Inflammatory macrophage treated with lipopolysaccharide for 1 hour (primary cell): ENCODE measurements at places on chromosomes 13 and 19.

- DNase-seq: no peak
These were observed 12.4 kb upstream of the SIAH3 start for GRCh38 chr13:45863709-45864590.

GRCh38 chr13:75533861-75534260 is 3.8 kb downstream of the COMMD6 start:
- no peak for DNase-seq

DNA sequence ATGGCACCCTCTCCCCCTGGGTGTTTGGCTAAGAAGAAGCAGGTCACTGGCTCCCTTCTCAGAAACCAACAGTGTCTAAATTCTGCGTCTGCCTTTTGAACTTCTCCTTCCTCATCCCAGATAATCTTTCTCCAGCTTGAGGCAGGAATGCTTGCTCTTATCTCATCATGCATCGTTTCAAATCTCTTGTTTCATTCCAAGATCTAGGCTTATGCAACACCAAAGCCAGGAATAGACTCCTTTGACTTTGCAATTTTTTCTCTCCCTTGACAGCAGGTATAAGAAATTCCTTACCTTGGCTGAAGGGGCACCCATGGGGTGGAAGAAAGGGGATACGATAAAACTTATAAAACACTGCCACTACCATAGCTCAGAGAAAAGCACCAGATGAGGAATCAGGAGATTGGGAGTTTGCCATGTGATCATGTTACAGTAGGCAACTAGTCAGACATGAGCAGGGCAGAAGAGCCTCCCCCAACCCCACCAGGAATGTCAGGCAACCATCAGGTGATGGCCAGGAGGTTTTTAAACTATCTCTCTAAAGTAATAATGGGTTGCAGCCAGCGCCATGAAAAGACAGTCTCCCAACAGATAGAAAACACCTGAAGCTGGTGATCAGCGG is 498.9 kb downstream of the KLF12 start:
- DNase-seq: no peak

GRCh38 chr19:17743874-17744580 is 7.2 kb upstream of the FCHO1 start:
- peak; percentile 63 for DNase-seq

GRCh38 chr19:50837300-50837699 is 3.9 kb upstream of the KLK15 start:
- DNase-seq: no peak

GRCh38 chr13:41590122-41590521 is 132.8 kb downstream of the RGCC start:
- no peak for DNase-seq

DNA sequence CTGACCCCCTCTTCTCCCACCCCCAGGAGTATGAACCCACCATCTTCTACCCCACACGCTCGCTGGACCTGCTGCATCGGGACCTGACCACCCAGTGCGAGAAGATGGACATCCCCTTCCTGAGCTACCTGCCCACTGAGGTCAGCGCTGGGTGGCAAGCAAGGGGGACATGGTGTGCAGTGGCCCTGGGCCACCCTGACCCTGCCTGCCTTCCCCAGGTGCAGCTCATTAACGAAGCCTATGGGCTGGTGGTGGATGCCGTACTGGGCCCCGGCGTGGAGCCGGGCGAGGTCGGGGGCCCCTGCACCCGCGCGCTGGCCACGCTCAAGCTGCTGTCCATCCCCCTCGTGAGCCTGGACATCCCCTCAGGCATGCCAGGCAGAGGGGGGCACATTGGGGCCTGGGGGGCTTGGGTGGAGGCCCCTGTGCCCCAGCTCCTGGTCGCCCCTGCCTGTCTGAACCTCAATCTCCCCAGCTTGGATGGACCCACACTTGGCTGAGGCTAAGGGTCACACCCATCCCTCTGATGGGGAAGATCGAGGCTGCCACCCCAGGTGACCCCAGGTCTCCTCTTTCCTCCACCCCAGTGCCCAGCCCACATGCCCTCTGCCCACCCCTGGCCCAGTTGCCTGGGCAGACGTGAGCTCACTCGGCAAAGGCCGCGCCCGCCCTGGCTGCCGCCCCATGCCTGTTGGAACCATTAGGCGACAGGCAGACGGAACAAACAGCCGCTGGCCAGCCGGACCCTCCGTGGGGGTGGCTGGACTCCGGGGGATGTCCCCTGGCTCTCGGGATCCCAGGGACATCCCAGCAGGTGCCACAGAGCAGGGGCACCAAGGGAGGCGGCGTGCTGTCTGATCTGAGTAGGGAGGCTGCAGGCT is 2.5 kb upstream of the CILP2 start:
- no peak for DNase-seq

DNA sequence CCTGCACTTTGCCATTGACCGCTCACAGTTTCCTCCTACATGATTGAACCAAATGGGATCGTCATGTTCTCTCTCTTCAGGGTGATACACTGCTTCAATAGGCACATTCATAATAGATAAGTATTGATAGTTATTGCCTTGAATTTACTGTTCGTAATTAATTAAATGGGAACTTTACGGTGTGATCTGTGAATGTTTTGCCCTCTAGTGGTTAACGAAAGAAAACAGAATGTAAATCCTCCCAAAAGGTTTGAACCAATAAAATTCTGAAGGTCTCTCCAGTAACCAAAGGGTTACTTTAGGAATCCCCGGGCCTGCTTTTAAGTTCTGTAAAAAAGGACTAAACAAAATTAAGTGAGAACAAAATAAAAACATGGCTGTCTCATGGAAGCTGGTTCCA is 389.3 kb downstream of the DACH1 start:
- peak; percentile 8 for DNase-seq

DNA sequence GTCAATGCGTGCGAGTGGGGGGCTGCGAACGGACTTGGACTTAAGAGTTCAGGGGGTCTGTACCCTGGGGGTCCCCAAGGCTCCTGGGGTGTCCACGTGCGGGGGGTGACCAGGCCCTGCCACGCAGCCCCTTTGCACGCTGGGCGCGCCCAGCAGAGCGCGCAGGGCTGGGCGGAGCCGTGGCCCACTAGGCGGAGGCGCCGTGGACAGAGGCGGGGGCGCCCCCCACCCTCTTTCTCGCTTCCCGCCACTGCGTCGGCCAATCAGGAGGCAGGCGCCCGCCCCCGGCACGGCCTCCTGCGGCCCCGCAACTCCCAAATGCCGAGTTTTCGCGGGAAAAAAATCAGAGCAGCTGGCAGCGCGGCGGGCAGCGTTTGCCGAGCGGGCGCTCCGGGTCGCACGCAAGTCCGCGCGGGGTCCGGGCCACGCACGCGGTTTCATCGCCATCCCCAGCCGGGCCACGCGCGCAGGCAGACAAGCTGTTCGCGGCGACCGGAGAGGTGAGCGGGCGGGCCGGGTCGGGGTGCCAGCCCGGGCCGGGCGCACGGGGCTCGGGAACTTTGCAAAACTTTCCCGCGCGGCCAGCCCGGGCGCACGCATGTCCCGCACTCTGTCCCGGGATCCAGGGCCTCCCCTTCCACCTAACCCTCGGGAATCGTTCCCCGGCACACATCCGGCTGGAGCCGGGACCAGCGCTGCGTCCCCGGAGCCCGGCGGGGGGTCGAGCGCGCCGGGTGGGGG is at the start of gene UHRF1:
TSS of gene UHRF1 (plus strand) at position 346 of the 741 bp plus-strand sequence. CDS start 1,385 bp downstream, outside the sequence.
- DNase-seq: no peak

GRCh38 chr19:10471909-10472308 is 31.2 kb downstream of the KEAP1 start:
- peak; percentile 35 for DNase-seq

DNA sequence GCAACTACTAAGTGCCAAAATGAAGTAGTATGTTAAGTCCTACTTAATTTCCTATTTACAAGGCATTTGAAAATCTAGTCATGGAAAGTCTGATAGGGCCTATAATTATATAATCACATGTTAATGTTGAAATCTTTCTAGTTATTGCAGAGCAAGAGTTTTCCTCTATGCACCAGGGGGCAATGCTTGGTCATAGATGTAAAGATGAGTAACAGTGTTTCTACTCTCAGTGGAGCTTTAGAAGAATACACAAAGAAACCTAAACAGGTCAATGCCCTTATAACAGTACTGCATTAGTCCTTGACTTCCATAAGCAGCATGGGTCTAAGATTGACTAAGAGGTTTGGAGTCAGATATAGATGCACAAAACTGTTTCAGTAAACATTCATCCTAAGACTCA is 218.7 kb downstream of the KCTD12 start:
- DNase-seq: peak; percentile 56

DNA sequence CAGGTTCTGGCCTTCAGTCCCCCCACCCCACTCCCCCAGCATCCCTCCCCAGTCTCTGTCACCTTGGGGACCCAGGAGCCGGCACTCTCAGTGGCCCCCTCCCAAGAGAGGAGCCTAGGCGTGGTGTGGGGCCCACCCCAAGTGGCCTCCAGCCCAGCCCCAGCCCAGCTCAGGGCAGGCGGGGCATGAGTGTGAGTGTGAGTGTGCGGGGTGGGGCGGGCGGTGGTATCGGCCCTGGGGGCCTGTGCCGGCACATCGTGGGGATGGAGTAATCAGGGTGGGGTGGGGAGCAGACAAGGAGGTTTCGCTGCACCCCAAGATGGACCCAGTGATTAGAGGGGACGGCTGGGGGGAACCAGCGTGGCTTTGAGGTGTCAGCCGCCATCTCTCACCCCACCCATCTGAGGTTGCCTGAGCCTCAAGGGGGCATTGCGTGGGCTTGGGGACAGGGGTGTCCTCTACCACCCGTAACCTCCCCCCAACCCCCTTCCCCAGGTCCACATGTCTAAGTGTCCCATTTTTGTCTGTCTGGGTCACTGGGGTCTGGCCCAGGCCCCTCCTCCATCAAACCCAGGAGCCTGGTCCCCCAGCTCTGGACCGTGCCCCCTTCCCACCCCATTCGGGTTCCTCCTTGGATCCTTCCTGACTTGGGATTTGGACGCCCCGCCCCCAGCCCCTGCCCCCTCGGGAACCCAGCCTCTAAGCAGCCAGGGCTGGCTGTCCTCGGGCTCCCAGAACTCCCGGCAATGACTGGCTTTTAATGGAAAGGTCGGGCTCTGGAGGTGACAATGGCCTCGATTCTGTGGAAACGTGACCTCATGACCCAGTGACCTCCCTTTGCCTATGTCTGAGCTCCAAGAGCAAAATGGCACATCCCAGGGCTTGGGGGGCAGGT is 6.9 kb upstream of the SULT2B1 start:
- no peak for DNase-seq

DNA sequence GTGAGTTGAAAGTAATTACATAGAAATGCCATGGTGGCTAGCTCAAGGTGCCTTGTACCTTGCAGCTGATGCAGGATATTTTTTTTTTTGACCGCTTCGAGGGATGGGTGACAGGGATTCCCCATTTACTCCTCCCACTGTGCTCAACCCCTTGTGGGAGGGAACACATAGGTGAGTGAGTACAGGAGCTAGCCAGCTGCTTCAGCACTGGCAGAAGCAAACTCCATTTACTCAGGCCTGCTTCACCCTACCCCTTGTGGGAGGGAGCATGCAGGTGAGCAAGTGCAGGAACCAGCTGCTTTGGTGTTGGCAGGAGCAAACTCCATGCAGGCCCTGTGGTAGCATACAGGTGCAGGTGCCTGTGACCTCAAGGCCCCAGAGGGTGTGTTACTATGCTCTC is 330.1 kb downstream of the TDRD3 start:
- DNase-seq: no peak

- DNase-seq: no peak
These were observed 8.8 kb upstream of the C19orf84 start for GRCh38 chr19:51399231-51399630.

DNA sequence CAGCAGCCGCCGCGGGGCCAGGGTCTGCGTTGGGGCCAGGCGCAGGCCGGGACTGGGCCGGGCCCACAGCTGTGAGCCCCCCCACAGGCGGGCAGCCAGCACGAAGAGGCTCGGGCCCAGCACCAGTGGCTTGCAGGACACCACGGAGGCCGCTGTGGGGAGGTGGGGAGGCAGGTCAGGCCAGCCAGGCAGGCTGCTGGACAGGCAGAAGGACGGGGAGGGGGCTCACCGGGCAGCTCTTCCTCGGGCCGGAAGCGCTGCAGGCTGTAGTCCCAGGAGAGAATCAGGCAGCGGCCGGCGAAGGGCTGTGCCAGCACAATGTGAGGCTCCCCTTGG is 8.3 kb downstream of the LGI4 start:
- no peak for DNase-seq

DNA sequence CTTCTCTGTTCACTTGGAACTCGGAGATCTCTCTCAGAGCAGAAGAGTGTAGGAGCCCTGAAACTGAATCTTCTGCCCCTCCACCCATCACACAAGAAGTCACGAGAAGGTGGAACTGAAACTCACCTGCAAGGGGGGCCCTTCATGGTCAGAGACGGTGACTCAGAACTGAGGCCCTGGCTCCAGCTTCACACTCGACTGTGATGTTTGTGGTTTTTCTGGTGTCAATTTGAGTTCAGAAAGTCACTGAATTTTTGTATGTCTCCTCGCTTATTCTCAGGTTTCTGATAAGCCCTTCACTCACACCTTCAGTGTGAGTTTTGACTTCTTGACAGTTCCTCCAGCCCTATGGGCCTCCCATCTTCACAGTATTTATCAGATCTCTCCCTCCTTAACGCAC is 23.1 kb downstream of the SIGLEC5 start:
- DNase-seq: no peak

DNA sequence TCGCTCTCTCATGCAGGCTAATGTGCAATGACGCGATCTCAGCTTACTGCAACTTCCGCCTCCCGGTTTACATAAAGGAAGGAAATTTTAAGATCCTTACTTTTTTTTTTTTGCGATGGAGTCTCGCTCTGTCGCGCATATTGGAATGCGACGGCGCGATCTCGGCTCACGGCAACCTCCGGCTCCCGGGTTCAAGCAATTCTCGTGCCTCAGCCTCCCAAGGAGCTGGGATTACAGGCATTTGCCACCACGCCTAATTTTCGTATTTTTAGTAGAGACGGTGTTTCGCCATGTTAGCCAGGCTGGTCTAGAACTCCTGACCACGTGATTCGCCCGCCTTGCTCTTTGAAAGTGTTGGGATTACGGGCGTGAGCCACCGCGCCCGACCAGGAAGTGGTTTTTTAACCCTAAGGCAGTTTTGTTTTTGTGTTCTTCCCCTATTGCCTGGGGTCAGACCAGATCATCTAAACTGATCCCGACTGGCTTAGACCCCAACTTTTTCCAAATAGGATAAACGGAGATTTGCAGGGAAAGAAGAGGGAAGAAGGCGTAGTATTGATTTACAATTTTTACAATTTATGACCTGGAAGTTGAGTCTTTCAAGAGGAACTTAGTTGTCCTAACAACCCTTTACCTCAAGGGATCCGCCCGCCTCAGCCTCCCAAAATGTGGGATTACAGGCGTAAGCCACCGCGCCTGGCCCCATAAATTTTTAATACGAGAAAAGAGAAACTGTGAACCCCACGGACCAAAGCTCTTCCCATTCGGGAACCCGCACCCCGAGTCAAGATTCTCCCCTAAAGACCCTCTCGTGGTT is 142.0 kb downstream of the ZNF737 start:
- DNase-seq: peak; percentile 40

DNA sequence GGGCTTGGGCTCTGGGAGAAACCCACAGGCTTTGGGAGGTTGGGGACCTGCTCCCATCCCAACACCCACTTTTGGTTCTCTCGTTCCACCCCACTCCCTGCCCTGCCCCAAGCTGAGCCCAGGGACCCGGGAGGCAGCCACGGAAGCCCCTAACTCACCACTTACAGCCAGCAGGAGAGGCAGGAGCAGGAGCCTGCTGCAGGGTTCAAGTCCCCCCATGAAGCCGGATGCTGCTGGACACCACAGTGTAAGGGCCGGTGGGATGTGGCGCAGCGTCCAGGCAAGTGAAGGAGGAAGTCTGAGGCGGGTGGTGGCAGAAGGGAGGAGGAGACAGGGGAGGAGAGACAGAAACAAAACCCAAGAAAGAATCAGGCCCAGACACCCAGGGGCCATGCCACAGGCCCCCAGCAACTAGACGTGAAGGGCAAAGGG is at the start of gene TYROBP:
TSS of gene TYROBP (minus strand) at position 286 of the 432 bp plus-strand sequence. CDS start at position 219, 67 bp downstream.
- DNase-seq: peak; percentile 57
